Activated naive CD8-positive, alpha-beta T cell treated with anti-CD3 and anti-CD28 coated beads, Interleukin-2, amount 50 U/mL, for 24 hours (primary cell): ENCODE measurements at places on chromosomes 3 and 15.
A peak's percentile ranks its signal among the peaks of the same experiment; 100 is the strongest.

DNA sequence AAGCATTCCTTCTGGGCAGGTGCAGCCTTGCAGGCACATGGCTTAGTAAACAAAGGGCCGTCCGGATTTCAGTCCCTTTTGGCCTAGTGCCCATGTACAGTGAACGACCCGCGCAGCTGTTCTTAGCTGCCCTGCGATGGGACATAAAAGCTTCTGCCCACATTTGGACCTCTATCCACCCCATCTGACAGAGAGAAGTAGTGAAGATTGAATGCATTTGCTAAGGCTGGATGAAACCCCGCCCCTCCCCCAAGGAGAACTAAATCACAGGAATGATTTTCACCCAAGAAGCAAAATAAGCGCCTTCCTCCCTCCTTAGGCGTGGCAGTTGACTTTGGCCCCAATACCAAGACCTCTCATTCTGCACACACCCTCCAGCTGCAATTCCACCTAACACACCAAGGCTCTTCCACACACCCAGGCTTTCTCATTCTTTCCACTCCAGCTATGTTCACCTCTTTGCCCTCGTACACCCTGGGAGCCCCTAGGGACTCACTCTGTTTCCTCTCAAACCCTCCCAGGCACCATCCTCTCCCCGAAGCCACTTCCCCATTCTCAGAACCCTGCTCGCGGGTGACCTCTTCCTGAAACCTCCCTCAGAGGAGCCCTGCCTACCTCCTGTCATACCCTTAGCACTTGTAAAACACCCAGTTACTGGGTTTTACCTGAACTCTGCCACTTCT is 14.1 kb upstream of the HRH1 start:
- peak; percentile 37 for DNase-seq

GRCh38 chr3:177331203-177331835 is 134.0 kb upstream of the TBL1XR1 start:
- DNase-seq, result no peak

DNA sequence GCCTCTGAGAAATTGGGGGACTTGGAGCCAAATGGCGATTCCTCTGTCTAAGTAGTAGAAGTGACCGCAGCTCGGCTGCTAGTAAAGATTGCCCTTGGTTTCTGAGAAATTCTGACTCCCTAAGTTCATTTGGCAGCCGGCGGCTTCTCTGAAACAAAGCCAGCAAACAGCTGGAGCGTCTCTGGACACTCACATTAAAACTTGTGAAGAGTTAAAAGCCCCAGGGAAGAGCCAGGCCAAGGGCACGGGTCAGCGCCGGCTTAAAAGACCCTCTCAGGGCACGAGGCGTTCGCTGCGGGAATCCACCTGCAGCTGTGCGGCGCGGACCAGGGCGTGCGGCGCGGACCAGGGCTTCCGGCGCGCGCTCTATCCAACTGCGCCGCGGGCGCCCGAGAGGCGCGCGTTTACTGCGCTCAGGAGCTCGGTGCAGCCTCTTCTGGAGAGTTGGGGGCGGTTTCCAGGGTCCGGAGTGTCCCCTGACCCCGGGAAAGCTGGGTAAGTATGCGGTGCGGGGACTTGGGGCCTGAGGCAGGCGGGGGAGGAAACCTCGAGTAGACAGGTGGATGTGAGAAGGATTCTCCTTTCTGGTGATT is at the start of gene COL6A5:
Gene COL6A5 (plus strand): TSS at position 186 of the 593 bp plus-strand sequence. CDS start 27,967 bp downstream, outside the sequence.
- no peak for DNase-seq

DNA sequence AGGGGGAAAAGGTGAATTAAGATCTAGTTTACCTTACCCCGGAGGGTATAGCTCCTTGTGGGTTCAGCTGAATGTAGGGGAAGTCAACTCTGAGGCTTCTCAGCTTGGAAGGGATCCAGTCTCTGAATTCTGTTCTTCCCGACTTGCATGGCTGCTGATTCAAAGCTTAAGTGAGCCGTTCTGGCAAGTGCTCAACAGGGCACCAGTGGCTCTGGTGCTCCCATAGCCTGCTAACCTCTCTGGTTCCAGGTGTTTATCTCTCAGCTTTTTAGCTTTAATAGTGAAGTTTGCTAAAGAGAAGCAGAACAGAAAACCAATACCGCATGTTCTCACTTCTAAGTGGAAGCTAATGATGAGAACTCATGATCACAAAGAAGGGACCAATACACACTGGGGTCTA is 46.3 kb upstream of the RBP1 start:
- DNase-seq, result no peak

DNA sequence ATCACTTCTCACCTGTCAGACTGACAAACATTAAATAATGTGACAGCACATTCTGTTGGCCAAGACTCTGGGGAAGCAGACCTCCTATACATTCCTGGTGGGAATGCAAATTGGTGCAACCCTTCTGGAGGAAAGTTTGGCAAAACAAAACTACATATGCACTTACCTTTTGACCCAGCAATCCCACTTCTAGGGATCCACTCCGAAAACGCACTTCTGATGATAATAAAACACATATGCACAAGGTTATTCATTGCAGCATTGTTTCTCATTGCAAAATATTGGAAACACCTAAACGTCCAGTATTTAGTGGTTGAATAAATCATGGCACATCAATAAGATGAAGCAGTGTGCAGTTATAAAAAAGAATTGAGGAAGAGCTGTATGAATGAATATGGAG is 145.5 kb upstream of the ABHD17C start:
- DNase-seq, result no peak

DNA sequence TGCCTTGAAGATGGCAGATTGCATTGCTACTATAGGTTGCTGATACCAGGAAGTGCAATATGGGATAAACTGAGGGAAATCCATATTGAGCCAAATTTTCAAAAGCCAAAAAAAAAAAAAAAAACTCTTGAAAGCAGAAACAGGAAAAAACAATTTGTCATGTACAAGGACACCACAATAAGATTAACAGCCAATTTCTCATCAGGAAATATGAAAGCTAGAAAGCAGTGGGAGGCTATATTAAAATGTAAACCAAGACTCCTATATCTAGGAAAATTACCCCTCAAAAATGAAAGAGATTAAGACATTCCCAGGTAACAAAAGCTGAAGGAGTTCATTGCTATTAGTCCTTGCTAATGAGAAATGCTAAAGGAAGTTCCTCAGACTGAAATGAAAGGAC is 462.8 kb upstream of the DPH6 start:
- DNase-seq, result no peak

GRCh38 chr15:22735781-22736180 is 50.7 kb upstream of the NIPA1 start:
- DNase-seq, result no peak

DNA sequence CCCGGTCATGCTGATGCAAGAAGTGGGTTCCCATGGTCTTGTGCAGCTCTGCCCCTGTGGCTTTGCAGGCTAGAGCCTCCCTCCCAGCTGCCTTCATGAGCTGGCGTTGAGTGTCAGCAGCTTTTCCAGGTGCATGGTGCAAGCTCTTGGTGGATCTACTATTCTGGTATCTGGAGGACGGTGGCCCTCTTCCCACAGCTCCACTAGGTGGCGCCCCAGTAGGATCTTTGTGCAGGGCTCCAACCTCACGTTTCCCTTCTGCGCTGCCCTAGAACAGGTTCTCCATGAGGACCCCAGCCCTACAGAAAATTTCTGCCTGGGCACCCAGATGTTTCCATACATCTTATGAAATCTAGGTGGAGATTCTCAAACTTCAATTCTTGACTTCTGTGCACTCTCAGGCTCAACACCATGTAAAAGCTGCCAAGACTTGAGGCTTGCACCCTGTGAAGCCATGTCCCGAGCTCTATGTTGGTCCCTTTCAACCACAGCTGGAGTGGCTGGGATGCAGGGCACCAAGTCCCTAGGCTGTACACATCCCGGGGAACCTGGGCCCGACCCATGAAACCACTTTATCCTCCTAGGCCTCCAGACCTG is 238.4 kb upstream of the MDFIC2 start:
- DNase-seq, result peak; percentile 81

DNA sequence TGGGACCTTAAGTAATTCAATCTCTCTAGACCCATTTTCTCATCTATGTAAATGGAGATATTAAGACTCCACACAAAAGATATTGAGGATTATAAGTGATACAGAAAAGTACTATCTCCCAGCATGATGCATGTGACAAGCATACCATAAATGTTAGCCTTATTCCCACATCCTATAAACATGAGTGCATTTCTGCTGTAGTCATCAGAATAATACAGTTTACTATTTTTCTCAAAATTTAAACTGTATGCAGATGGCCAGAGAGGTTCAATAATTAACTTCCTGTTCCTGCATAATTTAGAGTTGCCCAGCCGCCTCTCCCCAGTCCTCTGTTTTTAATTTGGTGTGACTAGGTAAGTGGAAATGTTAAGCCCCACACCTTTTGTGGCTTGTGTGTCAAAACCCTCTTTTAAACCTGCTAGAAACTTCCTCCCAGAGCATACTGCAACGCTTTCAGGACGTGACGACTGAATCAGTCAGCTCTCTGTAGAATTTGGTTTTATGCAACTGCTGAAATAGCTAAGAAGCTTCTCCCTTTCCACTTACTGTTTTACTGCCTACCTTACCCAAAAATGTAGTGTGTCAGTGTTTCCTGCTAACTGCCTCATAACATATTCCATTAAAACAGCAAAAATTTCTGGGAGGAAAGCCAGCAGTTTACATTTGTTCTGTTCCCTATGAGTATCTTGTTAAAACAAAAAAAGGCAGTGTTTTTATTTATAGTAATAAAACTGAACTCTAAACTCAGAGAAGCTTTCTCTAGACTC is 1037.9 kb downstream of the EPHA3 start:
- DNase-seq, result no peak

DNA sequence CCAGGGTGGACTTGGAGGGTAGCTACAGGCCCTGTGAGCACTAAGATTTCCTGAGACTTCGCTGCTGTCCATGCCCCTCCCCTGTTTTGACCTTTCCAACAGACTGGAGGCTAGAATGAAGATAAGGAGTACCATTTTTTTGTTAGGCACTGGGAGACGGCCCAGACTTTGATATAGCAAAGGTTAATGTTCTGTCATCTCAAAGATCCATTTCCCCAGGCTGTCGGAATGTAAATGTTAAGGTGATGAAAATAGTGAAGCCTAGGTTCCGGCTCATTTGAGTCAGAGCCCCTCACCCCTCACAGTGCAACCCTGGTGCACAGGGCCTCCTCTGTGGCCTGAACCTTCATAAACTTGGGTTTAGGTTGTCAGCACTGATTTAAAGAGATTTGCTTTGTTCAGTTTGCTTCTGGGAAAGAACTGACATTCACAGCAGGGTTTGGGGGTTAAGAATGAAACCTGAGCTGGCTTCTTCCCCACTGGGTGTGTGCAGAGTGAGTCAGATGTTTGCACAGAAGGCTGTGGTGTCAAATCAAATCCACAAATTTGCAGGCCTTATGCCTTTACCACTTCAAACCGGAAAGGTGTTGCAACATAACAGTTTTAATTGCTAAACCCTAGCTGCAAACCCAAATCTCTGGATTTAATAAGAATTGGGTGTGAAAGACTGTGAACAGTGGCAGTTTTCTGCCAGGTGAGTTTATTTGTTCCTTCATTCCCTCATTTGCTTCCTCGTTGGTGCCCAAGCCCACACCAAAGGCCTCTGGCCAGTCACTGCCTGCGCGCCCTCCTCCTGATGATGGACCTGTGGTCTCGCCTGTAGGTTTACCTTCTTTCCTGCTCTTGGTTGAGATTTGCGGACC is 20.6 kb upstream of the KCTD6 start:
- DNase-seq, result peak; percentile 49

DNA sequence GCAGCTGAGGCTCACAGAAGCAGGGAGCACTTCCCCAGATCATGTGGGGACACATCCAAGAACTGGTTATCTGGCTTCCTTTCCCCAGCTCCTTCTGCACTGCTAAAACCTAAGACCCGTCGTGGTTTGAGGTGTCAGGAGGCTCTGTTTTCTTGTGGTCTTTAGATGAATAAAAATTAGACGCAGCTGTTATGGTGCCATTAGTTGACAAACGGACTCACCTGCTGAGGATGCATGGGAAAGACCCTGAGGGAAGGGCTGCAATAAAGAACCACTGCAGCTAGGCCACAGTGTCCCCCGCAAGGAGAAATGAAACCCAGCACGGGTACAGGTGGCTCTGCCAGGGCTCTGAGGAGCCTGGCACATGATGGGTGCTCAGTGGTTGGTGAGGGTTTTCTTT is 99.4 kb downstream of the IQSEC1 start:
- no peak for DNase-seq

DNA sequence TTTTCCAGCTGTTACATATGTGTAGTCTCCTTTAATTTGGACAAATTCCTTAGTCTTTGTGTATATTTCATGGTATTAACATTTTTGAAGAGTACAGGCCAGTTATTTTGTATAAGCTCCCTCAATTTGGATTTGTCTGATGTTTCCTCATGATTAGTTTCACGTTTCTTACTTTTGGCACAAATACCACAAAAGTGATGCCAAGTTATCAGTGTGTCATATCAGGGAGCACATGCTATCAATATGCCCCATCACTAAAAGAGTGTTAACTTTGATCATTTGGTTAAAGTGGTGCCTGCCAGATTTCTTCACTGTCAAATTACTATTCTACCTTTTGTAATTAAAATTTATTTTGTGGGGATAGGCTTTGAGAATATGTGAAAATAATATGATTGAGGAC is 14.6 kb downstream of the PCNP start:
- DNase-seq, result no peak

GRCh38 chr3:16400106-16400931 is 113.2 kb downstream of the RFTN1 start:
- no peak for DNase-seq

GRCh38 chr15:71651750-71652186 is 158.6 kb upstream of the NR2E3 start:
- peak; percentile 2 for DNase-seq

DNA sequence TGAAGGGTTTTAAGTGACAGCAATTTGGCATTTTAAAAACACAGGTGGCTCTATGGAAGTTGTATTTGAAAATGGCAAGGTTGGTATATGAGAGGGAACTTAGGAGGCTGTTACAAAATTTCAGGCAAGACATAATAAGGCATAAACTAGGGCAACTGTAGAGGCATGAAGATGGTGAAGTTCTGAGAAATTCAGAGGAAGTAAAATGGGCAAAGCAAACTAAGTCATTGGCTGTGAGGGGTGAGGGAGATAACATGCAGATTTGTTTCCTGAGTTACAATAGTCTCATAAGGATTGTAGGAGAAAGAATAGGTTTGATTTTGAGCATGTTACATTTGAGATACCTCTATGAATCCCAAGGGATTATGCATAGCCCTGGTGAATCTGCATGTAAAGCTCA is 302.9 kb upstream of the ARHGEF26 start:
- no peak for DNase-seq

DNA sequence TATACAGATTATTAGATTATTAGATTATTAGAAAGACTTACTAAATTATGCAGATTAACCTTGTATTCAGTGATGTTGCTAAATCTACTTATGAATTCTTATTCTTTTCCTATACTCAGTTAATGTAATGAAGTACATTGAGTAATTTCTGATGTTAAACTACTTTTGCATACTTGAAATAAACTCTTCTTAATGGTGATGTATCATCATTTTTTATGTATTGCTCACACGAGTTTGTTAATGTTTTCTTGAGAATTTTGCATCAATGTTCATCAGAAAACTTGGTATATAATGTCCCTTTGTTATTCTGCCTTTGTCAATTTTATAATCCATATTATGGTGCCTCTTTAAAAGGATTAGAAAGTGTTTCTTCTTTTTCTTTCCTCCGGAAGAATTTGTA is 163.2 kb upstream of the COL8A1 start:
- DNase-seq, result no peak
